ENCODE measurements at places on chromosomes 12 and 14.

DNA sequence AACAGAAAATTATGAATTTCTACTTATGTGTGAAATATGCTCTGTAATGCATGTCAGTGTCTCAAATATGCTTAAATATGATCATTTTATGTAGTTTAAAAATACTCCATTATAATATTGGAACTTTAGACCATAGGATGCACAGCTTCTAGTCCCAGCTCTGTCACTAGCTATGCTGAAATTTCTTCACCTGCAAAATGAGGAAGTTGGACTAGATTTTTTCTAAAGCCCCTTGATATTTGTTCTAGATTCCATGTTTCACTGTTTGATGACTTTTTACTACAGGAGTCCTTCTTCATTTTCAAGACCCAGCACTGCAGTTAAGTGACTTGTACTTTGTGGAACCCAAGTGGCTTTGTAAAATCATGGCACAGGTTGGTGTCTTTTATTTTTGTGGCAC lies 90.1 kb downstream of the LRRK2 start:
- DNase-seq: no peak

DNA sequence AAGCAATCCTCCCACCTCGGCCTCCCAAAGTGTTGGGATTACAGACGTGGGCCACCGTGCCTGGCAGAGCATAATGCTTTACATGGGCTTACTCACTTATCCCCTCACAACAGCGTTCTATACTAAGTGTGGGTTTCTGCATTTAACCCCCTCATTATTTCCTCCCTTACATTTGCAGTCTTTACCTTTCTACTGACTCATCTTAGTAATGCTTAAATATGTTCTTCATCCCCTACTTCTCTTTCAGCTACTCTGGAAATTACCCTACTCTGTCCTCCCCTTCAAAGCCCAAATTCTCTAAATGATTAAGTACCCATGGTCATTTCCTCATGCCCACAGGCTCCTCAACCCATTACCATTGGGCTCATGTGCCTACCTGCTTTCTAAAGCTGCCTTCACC lies 40.7 kb downstream of the NKX2-1 start:
- no peak for DNase-seq

DNA sequence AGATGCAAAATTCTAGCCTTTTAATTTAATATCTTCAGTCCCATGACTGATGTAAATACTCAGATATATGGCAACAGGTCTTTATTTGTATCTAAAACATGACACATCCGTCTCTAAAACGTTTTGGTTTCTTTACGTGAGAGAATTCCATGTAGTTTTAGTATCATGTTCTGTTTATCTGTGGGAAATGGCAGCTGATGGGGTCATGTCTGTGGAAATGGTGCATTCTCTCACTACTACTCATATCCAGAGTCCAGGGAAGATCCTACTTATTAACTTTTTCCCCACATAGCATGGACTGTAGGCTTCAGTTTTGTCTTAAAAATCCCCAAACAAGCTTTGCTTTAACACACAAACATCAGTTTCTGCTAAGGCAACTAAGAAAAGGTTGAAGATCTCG lies 53.8 kb downstream of the SPTLC2 start:
- DNase-seq: no peak

- no peak for DNase-seq
Observed at GRCh38 chr12:113900716-113901115, 65.4 kb downstream of the RBM19 start.

DNA sequence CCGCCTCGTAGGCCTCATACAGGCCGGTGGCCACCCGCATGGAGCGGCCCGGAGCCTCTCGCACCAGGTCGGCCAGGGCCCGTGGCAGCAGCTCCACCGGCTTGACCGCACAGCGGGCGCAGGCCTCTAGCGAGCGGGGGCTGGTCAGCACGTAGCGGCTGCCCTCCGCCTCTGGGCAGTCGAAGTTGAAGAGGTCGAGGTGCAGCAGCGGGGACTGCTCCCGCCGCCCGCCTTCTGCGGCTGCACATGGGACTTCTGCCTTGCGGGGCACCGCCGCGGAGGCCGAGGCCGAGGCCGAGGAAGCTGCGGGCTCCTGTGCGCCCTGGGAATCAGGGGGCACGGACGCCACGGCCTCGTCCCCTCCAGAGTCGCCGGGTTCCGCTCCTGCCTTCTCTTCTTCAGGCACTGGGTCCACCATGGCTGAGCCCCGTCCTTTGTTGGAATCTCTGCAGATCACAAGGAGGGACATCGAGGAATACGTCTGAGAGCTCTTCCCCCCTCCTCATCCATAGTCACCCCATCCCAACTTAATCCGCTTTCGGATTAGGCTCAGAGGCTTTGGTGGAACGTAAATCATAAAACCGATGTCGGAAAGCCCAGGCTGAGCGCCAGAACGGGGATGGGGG lies 1.4 kb downstream of the CCDC177 start:
- no peak for DNase-seq

GRCh38 chr12:18703321-18703720 lies 34.5 kb downstream of the PLCZ1 start:
- no peak for DNase-seq

DNA sequence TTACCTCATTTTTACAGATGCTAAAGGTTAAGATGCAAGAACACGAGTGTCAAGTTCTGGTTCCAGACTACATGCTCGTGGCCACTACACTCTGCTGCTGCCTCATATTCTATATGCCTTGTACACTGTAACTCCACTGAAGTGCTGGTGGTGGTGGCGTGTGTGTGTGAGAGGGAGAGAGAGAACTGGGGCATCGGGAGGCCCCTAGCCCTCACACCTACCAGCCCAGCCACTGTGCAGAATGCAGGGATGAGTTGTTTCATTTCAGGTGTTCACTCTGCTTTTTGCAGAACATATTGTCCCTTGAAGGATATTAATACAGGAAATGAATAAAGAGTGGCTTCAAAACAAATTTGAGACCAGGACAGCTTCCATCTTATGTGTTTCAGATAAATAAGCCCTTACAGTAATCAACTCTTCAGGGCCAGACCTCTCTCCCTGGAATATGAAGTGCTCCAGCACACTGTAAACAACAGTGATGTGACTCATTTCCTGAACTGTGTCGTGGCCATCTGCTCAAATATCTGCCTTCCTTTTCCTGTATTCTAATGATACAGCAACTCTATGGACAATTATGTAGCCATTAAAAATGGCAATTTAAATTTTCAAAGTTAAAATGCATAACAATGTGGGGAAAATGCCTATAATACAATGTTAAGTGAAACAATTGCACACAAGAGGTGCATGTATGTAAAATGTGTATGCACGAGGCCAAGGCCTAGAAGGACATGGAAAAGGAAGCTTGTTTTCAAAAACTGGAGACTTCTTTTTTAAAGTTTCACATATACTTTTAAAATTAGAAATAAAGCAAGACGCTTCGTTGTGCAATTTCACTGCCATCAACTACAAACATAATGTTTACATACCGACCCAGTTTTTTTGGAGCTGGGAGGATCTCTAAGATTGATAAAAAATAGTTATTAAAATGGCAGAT lies 215.4 kb downstream of the PELI2 start:
- DNase-seq: no peak

DNA sequence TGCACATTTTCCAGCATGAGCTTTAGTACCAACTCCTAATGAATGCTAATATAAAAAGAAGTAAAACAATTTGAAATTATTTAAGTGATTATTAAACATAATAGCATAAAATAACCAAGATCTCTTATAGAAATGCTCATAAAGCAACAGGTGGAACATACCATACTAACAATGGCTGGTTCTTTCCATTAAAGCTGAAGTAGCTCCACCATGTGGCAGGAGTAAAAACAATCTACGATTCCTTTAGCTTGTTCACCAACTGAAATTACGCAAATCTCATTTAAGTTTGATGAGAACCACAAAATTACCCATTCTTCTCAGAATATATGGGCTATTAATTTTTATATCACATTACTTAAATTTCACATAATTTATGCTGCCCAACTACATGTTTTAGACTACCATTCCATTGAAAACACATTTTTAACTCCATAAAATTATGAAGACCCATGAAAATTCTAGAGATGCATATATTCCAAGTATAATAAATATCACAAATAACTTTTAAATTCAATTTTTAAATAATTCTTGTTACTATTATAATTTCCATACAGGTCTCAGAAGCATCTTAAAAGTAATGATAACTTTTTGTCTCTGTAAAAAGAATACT lies 213.6 kb downstream of the DAD1 start:
- DNase-seq: no peak
